Peyer's patch (tissue), 4 donors: ENCODE measurements at places on chromosomes 1 and 21. TPM values are rescaled to one million over a fixed set of nuclear protein-coding genes. Genes with fewer than 3 reads are reported as not detected.
A peak's percentile ranks its signal among the peaks of the same experiment; 100 is the strongest.

KIF14 gene
- total RNA-seq: 1.1 TPM

DNA sequence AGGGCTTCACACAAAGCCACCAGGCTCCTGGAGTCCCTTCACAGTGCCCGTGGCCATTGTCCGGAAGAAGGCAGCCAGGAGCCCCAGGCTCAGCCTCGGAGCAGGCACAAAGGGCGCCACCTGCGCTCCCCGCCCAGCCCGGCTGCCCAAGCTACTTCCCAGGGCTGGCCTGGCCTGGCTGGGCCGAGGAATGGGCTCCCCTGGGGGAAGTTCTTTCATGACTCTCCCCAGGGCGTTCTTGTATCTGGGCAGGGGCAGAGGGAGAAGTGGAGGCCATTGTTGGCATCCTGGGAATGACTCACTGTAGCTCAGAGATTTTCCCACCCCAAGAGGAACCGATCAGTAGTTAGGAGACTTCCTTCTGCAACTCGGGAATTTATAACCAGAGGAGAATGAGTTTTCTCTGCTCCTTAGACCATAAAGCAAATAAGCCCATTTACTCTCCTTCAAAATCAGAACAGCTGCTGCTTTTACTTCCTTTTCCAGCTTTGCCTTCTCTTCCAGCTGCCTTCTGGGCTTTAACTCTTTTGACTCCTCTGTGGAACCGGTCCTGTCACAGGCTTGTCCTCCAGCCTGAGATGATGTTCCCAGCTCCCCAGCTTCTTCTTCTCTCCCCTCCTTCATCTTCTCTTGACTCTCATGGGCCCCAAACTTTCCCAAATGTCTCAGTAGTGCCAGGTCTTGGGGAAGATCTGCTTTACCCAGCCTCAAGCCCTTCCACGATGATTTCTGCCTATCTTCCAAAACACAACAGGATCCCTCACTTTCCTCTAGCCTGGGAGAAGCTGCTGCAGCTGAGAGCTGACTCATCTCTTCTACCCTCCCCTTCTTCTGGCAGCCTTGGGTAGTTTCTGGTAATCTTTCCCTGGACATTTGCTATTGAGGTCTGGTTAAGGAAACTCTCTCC, 118.7 kb upstream of the CD34 start:
- no peaks in the 10 kb centered on the region for H3K27me3 ChIP-seq
- H3K27ac ChIP-seq: peak overlapping the region; percentile 62
- no peaks in the 10 kb centered on the region for H3K36me3 ChIP-seq
- DNase-seq: no peak
- no peak overlapping the region for H3K4me3 ChIP-seq
- H3K4me1 ChIP-seq: peaks cover 23% of the 10 kb centered on the region

DNA sequence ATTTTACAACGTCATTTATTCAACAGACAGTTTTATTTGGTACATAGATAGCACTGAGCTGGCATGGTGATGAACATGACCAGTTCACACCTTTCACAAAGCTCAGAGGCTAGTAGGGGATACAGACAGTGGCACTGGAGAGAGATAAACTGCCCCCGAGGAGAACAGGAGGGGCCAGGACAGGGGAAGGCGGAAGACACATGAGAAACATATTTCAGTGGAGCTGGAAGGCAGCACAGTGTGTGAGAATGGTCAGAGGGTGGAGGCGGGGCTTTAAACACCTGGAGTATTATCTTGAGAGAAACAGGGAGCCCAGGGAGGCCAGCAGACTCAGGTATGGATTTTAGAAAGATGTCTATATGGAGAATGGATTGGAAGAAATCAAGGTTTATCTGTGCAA, 49.5 kb downstream of the CHML start:
- H3K4me1 ChIP-seq: no peaks in the 10 kb centered on the region
- H3K27ac ChIP-seq: no peak overlapping the region
- no peaks in the 10 kb centered on the region for H3K27me3 ChIP-seq

DNA sequence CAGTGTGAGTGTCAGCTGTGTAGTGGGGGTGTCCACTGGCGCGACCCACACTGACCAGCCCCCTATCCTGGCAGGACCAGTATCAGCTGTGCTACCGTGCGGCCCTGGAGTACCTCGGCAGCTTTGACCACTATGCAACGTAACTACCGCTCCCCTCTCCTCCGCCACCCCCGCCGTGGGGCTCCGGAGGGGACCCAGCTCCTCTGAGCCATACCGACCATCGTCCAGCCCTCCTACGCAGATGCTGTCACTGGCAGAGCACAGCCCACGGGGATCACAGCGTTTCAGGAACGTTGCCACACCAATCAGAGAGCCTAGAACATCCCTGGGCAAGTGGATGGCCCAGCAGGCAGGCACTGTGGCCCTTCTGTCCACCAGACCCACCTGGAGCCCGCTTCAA, 28.1 kb upstream of the KDM4A start:
- no peak overlapping the region for H3K4me3 ChIP-seq
- H3K36me3 ChIP-seq: peaks cover 80% of the 10 kb centered on the region
- no peaks in the 10 kb centered on the region for H3K27me3 ChIP-seq
- no peak overlapping the region for H3K27ac ChIP-seq
- H3K4me1 ChIP-seq: no peaks in the 10 kb centered on the region

GRCh38 chr1:54965624-54966340, 14.6 kb upstream of the TMEM61 start:
- no peak overlapping the region for H3K27ac ChIP-seq
- no peaks in the 10 kb centered on the region for H3K4me1 ChIP-seq
- no peaks in the 10 kb centered on the region for H3K27me3 ChIP-seq

GRCh38 chr1:44817307-44817706, 9.0 kb downstream of the BTBD19 start:
- no peak overlapping the region for H3K4me3 ChIP-seq
- H3K4me1 ChIP-seq: peaks cover 20% of the 10 kb centered on the region
- H3K36me3 ChIP-seq: no peaks in the 10 kb centered on the region
- H3K27ac ChIP-seq: no peak overlapping the region
- no peaks in the 10 kb centered on the region for H3K27me3 ChIP-seq
